ENCODE measurements at places on chromosomes 7 and 10. TPM values are rescaled to one million over a fixed set of nuclear protein-coding genes. Genes with fewer than 3 reads are reported as not detected.

DNA sequence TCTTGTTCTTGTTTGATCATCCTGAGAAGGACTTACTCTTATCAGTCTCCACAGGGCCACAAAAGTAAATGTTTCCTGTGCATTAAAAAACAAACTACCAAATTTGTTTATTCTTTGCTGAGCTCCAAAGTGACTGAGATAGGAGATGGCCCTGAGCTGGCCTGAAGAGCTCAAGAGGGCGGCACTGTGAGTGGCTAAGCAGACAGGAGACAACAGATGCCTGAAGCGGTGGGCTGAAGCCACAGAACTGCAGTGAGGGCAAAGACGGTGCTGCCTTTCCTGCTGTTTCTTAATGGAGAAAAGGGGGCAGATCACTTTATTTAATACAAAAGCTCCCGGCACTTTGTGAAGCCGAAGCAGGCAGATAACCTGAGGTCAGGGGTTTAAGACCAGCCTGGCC, 379.6 kb downstream of the ARL4A start:
- no peak for DNase-seq

- peak; percentile 25 for DNase-seq
Measured at GRCh38 chr10:97325754-97326153, 6.7 kb downstream of the FRAT1 start.

GRCh38 chr10:91307489-91307888, 87.0 kb downstream of the PCGF5 start:
- no peak for DNase-seq

DNA sequence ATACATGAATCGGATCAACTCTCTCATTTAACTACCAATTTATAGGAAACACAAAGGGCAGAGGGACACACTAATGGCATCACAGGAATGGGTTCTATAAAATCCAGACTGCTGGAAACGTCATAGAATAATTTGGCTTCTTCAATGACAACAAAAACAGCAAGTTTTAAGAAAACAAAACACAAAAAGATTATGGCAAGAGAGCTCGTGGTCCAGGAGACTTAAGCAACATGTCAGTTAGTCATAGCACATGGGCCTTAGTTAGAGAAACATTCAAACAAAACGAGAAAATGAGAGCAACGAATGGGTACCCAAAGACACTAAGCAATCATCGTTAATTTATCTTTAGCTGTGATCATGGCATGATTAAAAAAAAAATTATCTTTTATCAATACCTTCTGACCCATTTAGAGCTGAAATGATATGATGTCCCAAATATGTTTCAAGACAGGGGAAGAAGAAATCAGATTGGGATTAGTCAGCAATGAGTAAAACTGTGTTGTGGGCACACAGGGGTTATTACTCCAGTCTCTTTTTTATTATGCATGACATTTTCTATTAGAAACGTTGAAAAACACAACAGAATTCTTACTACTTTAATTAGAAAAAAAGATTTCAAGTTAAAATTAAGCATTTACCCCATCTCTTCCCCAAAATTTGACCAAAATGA, 28.3 kb downstream of the NCAPG2 start:
- DNase-seq = no peak

AKR1C4 gene
- not detected for total RNA-seq

PNLIPRP1 gene
- total RNA-seq = 1.1 TPM

DNA sequence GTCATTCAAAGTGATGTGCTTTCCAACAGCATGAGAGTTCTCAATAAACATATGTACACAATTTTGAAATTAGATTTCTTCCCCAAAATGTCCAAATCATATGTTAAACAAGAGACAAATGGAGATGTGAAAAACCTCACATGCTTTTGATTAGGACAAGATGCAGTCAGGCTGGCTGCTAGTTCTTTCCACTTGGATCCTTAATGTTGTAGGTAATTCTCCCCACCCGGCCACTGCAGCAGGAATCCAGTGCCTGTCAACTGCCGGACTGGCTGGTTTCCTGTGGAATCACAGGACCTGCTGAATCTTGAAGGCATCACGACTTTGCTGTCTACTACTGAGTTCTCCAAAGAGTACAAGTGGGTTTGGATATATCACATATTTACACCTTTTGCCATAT, 138.6 kb upstream of the AKR1E2 start:
- DNase-seq = no peak

PRPS1L1 gene
- total RNA-seq = not detected

DNA sequence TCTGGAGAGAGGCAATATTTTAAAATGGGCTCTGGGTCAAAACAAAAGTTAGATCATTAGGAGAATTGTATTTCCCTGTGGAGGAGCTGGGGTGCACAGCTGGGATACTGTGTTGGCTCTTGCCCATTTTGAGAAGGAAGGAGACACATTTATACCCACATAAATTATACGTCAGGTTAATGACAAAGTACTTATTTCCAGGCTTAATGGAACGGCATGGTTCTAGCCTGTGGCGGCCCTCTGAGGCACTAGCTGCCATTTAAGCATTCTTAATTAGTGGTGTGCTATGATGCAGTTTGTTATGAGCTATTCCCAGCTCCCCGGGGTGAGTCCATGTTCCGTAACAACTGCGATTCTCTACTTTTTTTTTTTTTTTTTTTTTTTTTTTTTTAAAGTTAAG, 193.5 kb downstream of the SEC23IP start:
- DNase-seq = no peak

- no peak for DNase-seq
Measured at GRCh38 chr10:105974803-105975456, 1189.6 kb downstream of the SORCS1 start.

TMEM273 gene
- 17.0 TPM for total RNA-seq

CNNM1 gene
- 0.24 TPM for total RNA-seq

HOXA13 gene
- total RNA-seq = not detected

DNA sequence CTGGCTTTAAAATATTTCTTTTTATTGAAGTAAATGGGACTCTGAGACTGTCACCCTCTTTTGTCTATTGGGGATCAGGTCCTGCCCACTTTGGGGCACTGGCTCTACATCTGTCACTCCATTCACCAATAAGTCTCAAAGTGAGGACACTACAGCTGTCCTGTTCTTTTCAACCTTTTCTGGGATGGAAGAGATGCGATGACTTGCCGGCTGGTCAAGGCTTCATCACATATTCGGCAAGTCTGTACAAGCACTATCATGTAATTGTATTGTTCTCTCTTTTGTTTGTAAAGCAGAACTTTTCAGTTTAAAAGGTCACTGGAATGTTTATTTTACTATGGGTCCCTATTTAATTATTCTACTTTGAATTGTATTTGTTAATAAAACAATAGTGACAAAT, 17.7 kb upstream of the SP8 start:
- no peak for DNase-seq

- no peak for DNase-seq
Measured at GRCh38 chr10:133195096-133195495, 34.9 kb upstream of the UTF1 start.

GRCh38 chr7:124366118-124366517, 333.3 kb upstream of the TMEM229A start:
- no peak for DNase-seq

- DNase-seq = no peak
Measured at GRCh38 chr7:152383341-152384234, 52.2 kb downstream of the KMT2C start.

DNA sequence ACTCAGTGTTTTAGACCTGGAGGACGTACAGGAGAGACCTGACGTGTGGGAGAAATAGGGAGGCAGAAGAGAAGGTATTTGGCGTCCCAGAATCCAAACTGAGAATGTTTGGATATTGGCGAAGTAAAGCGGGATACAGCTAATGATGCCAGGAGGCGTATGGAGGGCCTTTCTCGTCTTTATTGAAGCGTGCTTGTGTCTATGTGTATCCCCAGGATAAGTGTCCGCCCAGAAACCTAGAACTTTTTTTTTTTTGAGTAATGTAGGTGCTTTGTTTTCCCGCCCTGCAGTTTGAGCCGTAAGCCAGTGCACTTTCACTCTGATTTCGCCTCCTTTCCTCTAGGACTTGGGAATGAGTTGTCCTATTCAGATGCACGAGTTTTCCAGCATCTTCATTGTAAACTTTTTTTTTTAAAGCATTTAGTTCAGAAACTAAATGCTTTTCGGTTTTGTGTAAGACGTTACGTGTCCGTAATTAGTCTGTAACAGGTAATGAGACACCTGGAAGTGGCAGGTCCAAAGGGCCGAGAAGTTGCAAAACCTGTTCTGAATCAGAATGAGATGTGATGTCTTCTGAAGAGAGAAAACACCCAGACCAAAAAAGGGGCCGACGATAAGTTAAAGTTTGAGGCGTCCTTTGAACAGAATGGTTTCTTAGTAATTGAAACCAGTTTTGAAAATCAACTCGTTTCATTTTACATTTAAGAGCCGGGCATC, 746 bp downstream of the ARL5B start:
- no peak for DNase-seq

NPY4R2 gene
- not detected for total RNA-seq

DNA sequence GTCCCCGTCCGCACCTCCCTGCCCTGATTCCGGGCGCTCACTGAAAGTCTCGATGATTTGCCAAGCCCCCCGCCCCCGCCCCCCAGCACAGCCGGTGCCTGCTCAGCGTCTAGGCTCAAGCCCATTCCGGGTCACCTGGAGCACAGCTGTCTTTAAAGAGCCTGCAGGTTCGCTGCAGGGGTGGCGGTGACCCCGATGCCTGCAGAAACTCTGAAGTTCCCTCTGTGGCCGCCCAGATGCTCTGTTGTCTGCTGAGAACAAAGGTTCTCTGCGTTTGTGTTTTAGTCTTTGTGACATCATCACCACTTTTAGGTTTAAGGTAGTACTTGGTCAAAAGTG, 780 bp downstream of the VENTX start:
- DNase-seq = no peak

DNA sequence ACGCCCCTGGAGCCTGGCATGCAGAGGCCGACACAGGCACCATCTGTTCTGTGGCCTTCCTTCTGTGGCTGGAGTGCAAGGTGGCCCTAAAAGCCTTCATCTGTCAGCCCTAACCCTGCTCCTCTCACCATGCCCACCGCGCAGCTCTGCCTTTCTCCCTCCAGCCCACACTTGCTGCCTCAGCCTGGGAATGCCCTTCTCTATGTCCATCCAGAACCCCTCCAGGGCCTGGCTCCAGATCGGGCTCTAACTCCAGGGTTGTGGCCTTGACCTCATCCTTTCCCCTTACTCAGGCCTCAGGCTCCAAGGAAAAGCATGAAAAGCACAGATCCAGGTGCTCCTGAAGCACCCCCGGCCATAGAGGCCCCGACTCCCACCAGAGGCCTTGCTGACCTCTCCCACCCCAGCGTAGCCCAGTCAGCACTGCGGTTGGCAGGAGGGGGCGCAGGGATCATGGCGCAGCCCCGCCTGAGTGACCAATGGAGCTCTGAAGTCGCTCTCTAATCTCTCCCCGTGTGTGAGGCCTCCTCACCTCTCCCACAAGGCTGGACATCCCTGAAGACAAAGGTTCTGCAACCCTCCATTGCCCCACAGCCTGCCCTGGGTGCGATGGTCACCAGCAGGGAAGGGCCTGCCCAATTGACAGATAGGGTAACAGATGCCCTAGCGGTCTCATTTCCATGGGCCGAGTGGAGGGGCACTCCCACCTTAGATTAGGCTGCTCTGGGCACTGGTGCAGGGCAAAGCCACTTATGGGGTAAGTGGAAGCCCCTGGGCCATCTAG, 9.2 kb downstream of the ZCCHC24 start:
- DNase-seq = peak; percentile 67

DNA sequence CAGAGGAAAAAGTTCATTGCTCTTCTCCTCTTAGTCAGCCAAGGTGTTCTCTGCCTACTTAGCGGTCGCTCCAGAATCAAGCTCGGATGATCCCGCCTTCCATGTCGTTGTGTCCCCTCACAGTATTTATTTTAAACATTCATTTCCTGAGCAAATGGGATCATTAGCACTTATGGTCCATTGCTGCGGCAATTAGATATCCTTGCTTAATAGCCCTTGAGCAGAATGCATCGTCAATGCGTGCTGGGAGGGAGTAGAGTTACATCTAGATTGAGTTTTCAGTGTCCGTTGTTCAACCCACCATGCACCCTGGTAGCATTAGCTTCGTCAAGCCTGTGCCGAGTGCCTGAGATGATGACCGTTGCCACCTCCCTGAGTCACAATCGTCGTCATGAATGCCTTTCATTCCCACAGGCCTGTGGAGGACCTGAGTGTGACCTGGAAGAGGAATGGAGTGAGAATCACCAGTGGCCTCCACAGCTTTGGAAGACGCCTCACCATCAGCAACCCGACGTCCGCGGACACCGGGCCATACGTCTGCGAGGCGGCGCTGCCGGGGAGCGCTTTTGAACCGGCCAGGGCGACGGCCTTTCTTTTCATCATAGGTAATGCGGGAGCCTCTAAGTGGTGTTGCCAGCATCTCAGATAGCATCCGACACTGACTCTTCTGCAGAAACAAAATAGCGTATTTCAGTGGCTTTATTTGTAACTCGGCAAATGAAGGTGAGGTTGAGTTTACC, 650.4 kb downstream of the SDK1 start:
- no peak for DNase-seq

DNA sequence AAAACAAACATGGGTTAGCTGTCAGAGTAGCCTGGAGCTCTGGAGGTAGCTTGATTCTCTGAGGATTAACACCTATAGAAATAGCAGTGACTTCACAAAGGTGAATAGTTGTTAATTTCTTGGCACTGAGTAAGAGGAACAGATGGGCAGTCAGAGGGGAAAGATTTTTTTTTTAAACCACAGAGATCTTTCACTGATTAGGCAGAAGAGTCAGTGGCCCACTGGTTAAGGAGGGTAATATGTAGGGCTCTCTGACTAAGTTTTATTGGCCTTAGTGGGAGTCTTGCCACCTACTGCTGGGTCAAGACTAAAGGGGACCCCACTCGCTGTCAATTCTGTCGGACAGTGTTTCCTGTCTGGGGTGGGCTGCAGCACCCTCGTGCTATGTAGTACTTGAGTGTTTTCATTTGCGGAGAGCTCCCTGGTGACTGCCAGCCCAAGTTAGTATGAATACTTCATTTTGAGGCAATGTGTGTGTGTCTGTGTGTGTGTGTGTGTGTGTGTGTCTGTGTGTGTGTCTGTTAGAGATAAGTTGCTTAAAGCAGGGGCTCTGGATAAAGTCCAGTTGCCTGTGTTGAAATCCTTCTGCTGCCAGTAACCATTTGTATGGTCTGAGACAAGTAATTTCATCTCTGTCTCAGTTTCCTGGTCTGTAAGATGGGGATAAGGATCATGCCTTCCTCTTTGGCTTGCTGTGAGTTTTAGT, 145.2 kb downstream of the ARID5B start:
- no peak for DNase-seq

DNA sequence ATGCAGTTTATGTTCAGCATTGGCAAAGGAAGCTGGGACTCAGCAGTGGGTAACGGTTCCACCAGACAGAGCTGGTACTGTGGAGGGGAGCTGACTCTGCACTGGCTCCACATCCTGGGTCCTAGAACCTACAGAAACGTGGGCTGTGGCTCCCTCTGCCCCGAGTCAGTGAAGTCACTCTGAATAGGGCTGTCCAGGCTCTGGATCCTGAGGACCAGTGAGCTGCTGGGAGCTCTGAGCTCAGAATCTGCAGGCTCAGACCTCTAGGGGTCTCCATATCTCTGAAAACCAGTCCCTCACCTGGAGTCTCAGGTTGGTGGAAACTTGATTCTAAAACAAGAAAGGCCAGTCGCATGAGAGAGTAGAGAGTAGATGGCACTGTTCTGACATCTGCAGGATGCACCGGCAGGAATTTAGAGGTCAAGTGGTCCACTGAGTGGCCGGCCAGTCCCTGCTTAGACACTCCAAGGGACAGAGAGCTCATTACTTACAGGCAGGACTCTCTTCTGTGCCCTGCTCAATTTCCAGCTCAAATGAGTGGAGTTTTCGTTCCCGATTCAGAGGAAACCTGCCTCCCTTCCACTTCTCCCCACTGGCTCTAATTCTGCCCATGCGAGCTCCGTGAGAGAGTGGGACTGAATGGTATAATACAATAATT, 18.6 kb downstream of the NPFFR1 start:
- DNase-seq = no peak

- DNase-seq = no peak
Measured at GRCh38 chr7:155665957-155666287, 21.5 kb downstream of the RBM33 start.
